Kidney epithelial cell (primary cell): ENCODE measurements at places on chromosomes 1 and 21.

GRCh38 chr1:167904652-167905130 lies 9.2 kb downstream of the ADCY10 start:
- DNase-seq, result no peak

GRCh38 chr1:11641776-11642305 lies 12.4 kb downstream of the FBXO2 start:
- DNase-seq, result no peak

DNA sequence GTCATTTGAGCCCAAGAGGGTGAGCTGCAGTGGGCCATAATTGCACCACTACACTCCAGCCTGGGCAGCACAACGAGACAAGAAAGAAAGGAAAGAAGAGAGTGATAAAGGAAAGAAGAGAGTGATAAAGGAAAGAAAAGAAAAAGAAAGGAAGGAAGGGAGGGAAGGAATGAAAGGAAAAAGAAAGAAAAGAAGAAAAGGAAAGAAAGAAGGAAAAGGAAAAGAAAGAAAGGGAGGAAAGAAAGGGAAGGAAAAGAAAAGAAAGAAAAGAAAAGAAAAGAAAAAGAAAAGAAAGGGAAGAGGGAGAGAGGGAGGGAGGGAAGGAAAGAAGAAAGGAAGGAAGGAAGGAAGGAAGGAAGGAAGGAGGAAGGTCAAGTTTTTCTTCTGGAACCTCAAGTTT lies 17.5 kb downstream of the TRIT1 start:
- DNase-seq, result no peak

GRCh38 chr1:108670131-108670773 lies 9.4 kb upstream of the HENMT1 start:
- no peak for DNase-seq

DNA sequence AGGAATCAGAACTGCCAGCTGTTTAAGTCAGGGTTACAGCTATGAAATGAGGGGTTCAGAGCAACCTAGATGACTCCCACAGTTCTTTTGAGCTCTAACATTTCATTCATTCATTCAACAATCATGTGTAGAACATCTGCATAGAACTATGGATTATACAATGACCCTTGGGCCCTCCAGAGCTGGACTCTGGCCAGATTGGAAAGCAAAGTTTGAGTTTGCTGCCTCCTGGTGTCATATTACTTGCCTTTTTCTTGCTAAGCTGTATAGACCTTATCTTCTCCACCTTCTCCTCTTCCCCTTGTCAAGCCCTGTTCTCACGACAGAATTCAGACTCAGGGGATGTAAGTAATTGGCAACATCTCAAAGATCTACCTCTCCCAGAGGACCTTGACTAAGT lies 4.0 kb downstream of the CASQ2 start:
- no peak for DNase-seq

DNA sequence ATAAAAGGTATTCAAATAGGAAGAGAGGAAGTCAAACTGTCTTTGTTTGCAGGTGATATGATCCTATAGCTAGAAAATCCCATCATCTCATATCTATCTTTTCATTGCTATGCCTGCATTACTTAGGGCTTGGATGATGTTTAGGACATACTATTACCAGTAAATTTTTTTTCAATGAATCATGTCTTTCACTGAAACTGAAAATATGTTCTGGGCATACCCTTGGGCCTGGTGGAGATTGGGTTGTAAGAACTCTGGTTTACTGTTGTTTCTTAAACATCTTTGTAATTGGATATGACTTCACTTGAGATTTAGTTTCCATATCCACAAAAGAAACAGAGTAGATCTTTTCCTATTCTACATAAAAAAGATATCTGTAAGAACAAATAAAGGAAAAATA lies 502.2 kb upstream of the PRMT6 start:
- no peak for DNase-seq

DNA sequence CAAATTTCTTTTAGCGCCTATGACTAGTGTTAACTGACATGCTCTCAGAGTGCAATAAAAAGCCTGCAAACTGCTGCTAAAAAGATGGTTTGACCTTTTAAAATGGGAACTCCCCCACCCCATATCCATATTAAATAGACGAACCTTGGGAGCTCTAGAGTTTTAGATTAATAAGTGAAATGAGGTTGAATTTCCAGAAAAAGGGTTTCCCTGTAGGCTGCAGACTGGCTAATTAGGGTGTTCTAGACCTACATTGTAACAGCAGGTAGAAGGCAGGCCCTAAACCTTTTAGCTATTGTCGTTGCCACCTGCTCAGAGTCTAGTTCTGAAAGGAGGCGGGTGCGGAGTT lies 2.2 kb downstream of the FAM78B start:
- DNase-seq, result no peak

- no peak for DNase-seq
Measured at GRCh38 chr1:230894664-230895063, 26.3 kb upstream of the C1orf198 start.

GRCh38 chr1:59107916-59108315 lies 189.0 kb upstream of the FGGY start:
- no peak for DNase-seq

GRCh38 chr1:45304311-45305081 lies 22.2 kb upstream of the HPDL start:
- no peak for DNase-seq

DNA sequence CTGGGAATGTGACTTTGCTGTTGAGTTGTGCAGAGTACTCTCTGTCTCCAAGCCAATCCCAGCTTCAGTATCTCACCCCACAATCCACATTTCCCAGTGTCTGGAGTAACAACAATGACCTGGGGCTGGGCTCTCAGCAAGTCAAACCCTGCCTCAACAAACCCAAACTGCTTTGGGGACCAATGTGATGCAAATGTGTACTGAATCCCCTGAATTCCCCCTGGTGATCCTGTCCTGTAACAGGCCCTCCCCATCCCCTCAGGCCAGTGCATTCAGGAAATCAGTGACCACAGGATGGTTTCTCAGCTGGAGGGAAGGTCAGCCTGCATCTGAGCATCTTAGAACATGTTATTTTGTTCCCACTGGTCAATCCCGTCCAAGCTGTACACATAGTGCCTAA lies 36.7 kb upstream of the HAO2 start:
- DNase-seq, result no peak

DNA sequence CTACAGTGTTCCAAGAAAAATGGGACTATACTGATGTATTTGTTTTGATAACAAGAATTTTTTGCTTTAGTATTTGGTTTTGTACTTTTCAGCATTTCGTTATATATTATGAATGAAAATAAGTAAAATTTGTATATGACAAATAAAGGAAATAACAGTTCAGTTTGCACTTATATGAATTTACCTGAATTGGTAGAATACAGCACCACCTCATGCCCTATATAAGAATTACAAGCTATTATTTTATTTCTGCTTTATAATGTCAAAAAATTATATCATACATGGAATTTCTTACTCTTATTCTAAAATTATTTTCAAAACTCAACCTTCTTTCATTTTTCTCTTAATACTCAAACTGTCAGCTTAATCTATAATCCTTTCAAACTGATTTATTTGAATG lies 14.6 kb downstream of the EFCAB7 start:
- no peak for DNase-seq

GRCh38 chr1:194004146-194004545 lies 817.7 kb upstream of the B3GALT2 start:
- no peak for DNase-seq

DNA sequence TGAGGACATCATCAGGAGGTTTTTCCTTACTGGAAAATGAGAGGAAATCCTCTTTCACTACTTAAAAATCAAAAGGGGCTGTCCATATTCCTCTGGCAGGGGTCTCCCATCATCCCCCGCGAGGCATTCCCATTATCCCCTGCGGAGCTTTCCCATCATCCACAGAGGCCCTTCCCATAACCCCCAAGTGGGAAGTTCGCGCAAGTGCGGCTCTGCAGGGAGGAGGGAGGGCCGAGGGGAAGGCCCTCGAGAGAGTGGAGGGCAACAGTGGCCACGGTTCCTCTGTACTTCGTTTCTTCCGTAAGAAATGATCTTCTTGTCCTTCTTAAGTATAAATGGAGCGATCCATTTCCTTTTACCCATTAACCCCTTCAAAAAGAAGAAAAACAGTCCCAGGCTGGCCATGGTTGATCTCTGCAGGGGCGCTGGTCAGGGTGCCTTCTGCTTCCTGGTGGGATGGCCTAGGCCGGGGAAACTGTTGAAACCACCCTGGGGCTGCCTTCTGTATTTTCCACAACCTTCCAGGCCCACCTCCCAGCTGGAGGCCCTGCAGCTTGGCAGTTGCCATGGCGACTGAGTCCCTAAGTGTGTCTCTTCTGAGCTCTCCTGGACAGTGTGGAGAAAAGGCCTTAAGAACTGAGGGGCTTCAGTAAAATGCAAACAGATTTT lies 3.6 kb upstream of the RSPH1 start:
- no peak for DNase-seq

DNA sequence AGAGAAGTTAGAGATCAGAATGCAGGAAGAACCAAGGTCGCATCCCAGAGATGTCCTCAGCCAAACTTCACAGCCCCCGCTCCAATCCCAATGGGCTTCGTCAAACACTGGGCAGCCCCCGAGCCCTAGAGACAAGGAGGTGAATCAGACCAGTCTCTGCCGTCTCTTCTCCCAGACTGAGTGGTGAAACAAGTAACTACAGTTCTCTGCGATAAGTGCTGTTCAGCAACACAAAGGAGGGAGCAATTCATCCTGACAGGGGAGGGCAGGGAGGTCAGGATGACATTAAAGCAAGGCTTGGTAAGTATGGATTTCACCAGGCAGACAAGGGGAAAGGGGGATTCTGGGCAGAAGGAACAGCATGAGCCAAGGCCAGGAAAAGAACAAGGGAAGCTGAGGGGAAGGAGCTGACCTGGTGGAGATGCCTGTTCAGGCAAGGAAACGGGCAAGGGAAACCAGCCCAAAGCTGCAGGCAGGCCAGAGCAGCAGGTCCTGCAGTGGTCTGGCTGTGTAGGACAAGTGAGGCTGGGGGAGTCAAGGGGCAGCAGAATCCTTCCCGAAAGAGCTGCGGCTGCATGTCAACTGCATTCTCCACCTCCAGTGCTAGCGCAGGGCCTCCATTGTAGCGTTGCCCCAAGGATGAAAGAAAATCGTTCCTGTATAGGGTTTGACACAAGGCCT lies 13.6 kb upstream of the ERI3 start:
- no peak for DNase-seq

GRCh38 chr1:22536506-22536905 lies 26.8 kb upstream of the EPHA8 start:
- no peak for DNase-seq

DNA sequence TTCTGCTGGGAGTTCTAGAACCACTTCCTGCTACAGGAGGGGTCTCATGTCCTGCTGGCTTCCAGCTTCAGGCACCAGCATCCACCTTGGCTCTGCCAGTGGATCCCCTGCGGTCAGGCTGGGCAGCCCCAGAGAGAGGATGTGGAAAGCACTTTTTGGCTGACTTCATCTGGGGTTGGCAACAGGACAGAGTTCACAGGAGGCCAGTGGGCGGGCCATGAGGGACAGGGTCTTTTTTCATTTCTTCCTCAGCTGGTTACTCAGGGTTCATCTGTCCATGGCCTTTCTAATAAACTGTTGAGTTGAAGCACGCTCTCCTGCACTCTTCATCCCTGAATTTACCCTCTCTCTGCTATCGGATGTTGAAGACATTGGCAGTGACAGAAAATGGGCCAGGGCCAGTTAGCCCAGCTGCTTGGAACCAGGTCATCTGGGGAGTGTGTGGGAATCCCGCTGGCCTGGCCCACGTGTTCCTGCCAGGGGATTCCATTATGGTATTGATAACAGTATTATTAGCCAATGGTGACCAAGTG lies 45.2 kb downstream of the RPS6KA1 start:
- no peak for DNase-seq

GRCh38 chr1:186927884-186928283 lies 99.1 kb downstream of the PLA2G4A start:
- no peak for DNase-seq

DNA sequence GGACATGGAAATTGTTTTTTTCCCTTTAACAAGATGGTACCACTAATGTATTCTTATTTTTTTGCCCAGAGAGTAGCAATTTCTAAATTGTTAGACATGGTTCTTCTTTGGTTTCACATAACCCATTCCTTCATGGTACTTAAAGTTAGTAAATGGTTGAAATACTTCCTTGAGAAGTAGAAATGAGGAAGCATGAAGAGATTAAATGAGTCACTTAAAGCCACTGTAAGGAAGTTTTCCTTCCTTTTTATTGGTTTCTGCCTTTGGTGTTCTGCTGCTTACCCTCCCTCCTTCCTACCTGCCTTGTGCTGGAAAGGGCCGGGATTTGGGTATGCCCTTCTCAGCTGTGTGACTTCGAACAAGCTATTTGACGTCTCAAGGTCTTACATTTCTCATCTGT lies 101.0 kb downstream of the KIF26B start:
- DNase-seq, result no peak

DNA sequence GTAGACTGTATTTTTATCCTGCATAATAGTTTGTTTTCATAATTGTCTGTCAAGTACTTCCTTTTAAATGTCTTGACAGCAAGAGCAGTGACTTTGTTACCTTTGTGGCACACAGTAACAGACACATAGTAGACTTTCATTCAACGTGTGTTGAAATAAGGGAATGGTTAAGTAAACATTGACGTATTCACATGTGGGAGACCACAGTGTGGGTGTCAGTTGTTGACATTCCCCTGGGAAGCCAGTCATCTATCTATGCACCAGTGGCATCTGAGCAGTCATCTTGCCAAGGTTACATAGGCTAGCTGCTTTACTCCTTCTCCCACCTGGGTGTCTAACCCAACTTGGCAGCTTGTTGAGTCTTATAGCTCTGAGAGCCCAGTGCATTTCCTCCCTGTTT lies 1.4 kb upstream of the NUP133 start:
- DNase-seq, result peak; percentile 21

- peak; percentile 63 for DNase-seq
Measured at GRCh38 chr1:221478050-221478949, 263.6 kb downstream of the DUSP10 start.

DNA sequence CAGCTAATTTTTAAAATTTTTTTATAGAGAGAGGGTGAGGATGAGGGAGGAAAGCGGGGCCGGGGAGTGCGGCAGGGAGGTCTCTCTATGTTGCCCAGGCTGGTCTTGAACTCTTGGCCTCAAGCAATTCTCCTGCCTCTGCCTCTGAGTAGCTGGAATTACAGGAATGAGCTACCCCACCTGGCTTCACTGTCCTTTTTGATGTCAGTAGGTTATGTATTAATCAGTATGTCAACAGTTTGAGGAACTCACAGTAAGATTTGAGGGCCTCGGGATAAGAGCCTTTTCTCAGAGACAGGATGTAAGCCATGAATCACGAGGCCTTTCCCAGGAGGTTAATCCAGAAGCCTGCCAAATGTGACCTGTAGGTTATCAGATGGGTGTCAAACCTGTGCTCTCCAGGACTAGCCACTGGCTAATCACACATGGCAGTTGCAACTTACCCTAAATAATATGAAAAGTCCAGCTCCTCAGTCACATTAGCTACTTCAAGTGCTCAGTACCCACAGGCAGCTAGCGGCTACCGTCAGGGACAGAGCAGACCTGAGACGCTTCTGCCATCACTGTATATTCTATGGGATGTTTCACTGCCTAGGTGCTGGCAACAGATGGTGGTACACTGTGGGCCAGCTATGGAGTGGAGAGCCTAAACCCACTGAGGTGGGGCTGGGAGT lies 33.1 kb downstream of the TRIM67 start:
- peak; percentile 52 for DNase-seq

- DNase-seq, result no peak
Measured at GRCh38 chr1:71081697-71082080, 854 bp upstream of the ZRANB2 start.

- DNase-seq, result no peak
Measured at GRCh38 chr21:29224006-29224405, 74.7 kb upstream of the BACH1 start.

- no peak for DNase-seq
Measured at GRCh38 chr1:29548091-29548490, 311.8 kb downstream of the PTPRU start.
